ENCODE measurements at places on chromosomes 5 and 9.

- no peak for ATAC-seq
These were observed 8.8 kb downstream of the BBLN start for GRCh38 chr9:128168731-128169308.

DNA sequence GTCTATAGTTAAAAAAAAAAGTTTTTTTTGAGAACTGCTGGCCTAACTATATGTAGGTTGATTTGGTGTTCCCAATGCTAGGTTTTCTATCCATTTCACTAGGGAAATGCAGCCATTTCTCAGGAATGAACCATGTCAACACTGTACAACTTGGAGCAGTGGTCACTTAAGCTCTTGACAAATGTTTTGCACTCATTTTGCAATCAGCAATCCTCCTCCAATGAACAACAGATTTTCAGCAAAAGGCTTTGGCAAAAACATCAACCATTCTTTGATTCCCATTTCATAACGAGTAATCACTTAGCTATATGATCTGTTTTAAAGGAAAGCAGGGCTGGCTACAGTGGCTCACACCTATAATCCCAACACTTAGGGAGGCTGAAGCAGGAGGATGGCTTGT is 17.9 kb downstream of the STRBP start:
- ATAC-seq = no peak

DNA sequence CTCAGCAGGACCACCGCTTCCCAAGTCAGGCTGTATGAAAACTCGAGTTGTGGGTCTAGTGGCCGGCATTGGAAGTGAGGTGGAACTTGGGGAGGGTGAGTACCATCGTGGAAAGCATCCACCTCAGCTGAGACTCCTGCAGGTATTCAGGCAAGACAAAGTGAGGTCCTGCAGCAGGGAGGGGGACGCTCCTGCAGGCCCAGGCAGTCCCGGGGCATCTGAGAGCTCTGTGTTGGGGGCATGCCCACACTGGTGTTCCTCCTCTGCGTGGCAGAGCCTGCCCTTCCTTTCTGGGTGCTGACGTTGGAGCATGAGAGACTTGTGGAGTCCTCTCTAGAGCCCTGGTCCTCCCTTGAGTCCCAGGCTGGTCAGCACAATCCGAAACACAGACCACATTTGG is 187.7 kb downstream of the CACNA1B start:
- no peak for ATAC-seq

DNA sequence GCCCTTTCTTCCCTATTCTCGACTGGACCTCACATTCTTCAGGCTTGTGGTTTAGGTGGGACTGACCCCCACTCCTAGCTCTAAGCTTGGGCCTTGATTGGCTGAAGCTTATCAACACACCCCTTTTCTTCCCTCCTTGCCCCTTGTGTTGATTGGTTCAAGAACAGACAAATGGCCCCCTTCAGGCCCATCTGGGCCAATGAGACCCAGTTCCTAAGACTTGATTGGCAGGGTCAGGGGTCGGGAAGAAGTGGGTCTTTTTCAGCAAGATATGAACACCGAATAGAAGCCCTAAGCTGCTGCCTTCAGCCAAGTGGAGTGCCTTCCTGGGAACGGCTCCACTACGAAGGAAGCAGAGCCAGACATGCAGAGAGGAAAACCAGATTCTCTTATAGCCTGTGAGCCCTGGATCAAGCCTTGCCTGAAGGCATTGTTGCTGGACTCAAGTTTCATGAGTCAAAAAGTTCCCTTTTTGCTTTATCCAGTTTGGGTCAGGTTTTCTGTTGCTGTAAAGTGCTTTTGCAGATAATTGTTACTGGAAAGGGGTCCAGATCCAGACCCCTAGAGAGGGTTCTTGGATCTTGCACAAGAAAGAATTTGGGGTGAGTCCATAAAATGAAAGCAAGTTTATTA is 22.4 kb upstream of the NCS1 start:
- no peak for ATAC-seq

DNA sequence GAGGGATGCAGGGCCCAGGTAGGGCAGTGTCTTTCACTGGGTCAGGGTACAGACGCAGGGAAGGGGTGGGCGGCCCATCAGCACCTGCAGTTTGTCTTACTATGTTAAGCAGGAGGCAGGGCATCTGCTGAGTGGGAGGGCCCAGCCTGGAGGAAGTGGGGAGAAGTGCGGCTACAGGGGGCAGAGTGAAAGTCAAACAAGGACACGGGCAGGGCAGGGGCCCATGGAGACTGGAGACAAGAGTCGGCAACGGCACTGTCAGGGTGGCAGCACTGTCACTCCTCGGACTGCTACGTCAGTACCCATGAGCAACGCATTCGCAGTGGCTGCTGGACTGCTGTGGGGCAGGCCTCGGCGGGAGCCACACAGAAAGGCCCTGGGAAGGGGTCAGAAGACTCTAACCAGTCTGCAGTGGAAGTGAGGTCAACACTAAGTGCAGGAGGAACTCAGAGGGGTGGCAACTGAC is 19.7 kb downstream of the CAMSAP1 start:
- peak; percentile 95 for ATAC-seq

DNA sequence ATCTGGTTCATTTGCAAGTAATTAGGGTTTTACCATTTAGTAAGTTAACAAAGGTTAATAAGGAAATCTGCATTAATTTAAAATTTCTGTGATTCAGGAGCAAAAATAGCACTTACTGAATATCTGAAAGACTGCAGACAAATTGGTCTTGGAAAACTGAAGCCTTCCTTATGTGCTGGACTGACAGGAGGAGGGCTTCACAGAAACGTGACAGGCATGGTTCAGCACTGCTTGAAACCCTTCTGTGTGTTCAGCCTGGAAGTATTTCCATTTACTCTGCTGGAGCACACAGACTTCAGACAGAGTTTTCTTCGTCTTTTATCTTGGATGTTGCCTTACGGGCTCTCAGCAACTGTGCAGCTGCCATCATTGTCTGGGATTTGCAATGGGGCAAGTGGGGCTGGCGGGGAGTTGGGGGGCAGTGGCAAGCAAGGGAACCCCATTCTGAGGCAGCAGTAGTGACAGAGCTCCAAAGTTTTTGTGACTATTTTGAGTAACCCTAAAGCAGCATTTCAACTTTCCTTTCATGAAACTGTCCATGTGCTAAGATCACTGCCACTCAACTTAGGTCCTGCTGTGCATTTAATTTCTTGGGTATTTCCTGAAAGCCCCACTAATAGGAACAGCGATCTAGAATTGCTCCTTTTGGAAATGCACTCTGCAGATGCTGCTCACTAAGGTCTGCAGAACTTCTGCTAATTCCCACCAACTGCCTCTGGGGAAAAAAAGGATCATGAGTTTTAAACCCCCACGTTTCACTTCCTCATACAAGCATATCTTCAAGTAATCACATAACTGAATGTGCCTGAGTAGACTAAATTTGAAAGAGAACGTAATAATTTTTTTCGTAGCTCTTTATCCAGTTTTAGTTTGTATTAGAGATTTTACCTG is 56.6 kb downstream of the KCNN2 start:
- peak; percentile 92 for ATAC-seq

GRCh38 chr9:15182101-15182551 is 124.9 kb downstream of the TTC39B start:
- ATAC-seq = no peak

DNA sequence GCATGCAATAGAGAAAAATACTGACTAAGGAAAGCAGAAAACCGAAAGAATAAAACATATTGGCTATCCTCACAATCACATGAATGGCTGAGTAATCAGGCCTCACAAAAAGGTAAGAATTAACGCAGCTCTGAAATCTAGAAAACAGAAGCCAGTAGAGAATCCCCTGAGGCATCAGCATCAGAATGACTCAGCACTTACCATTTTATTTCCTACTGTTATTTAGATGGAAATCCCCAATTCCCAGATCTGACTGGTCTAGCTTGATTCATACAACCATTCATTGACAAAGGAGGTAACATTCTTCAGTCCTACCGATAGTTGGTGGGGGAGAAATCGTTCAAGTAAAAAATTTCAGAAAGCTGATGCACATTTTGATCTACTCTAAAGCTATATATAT is 1408.4 kb upstream of the WWC1 start:
- no peak for ATAC-seq

- ATAC-seq = no peak
These were observed 784 bp downstream of the NLN start for GRCh38 chr5:65722575-65723403.

DNA sequence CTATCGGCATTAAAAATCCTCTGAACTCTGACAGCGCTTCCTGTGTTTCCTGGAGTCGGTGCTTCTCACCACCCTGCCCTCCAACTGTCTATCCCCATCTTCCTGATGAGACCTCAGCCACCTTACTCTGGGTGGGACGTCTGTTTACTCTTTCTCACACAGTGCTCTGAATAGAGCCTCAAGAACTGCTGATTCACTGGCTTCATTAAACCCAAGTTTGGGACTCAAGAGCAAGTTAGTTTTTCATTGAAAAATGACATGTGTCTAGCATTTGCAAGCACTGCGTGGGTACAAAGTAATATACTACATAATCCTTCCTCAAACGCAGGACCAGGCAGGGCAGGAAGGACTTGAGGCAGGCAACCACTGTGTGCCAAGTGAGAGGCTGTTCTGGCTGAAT is 49.5 kb downstream of the DAP start:
- ATAC-seq = no peak
